ENCODE measurements at places on chromosomes 13 and 19.

GRCh38 chr13:36454121-36454520 lies 21.8 kb downstream of the CCNA1 start:
- no peak overlapping the region for H3K27ac ChIP-seq
- H3K27me3 ChIP-seq: no peaks in the 10 kb centered on the region
- no peak overlapping the region for H3K4me3 ChIP-seq
- DNase-seq: no peak
- H3K36me3 ChIP-seq: no peaks in the 10 kb centered on the region

- H3K27ac ChIP-seq: no peak overlapping the region
- no peaks in the 10 kb centered on the region for H3K36me3 ChIP-seq
- no peak overlapping the region for H3K4me3 ChIP-seq
These were observed 36.9 kb downstream of the GADD45B start for GRCh38 chr19:2512523-2513431.

DNA sequence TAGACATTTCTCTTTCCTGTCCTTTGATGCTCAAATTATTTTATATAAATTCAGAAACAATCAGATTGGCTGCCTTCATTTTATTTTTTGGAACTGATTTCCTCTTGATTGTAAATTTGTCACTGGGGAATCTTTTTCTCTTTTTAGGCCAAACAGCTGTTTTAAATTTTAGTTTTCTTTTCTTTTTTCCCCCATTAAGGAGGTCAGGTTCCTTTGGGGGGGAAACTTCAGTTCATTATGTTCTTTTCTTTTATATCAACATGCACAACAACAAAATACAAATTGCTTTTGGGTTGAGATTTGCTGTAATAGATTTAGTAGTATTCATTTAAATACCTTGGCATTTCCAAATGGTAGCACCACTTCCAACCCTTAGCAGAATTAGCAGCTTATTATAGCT lies 264.8 kb upstream of the SPRY2 start:
- no peaks in the 10 kb centered on the region for H3K27me3 ChIP-seq
- no peaks in the 10 kb centered on the region for H3K4me1 ChIP-seq
- H3K27ac ChIP-seq: no peak overlapping the region
- DNase-seq: no peak
- no peak overlapping the region for H3K4me3 ChIP-seq

DNA sequence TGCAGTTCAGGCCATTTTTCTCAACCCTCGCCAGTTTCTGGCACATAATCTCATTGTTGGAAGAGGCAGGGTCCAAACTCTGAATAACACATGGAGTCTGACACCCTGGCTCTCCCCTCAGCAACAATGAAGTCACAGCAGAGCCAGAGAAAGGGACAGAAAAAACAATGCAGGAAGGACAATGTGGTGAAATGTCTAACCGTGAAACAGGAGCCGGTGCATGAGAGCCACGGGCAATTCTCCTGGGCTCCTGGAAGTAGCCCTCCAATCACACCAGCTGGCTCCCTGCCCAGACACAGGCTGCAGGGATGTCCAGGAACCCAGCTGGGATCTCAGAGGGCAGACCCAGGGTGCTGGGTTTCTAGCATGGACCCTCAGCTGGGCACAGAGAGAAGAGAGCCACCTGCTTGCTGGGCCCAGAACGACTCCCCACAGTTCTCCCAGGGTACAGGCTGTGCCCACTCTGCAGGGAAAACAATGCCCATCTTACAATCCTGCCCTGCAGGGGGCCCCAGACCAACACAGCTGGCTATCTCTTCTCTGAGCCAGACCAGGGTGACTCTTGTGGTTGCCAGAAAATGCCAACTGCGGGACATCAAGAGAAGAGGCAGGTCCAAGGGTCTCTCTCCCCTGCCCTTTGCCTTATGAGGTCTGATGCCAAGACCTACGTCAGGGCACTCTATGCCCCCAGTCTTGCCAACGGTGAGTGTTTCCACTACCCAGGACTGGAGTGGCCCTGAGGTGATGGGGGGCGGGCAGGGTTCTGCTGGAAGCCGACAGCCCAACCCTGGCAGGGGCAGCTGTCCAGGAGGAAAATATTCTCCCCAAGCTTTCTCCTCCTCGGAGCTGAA lies 64.5 kb downstream of the CEBPG start:
- no peaks in the 10 kb centered on the region for H3K27me3 ChIP-seq
- no peak for DNase-seq
- no peak overlapping the region for H3K4me3 ChIP-seq
- H3K4me1 ChIP-seq: peaks cover 1% of the 10 kb centered on the region

DNA sequence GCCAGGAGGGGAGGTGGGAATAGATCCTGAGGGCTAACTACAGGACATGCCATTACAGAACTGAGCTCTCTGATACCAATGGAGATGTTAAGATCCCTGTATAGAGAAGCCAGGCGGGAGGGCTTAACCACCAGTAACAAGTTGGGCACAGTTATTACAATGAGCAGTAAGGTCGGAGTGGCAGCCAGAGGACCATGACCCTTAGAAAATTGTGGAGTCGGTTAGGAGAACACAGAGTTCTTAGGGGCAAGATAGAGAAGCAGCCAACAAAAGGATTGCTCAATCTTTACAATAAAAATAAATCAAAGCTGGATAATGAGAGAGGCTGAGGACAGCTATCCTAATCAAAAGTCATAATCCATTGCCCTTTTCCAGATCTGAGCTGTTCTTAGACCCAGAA lies 10.4 kb downstream of the CPB2 start:
- no peak overlapping the region for H3K4me3 ChIP-seq
- DNase-seq: no peak
- H3K27ac ChIP-seq: no peak overlapping the region
- H3K27me3 ChIP-seq: no peaks in the 10 kb centered on the region
- H3K36me3 ChIP-seq: no peaks in the 10 kb centered on the region
- H3K4me1 ChIP-seq: no peaks in the 10 kb centered on the region

GRCh38 chr13:99296398-99296797 lies 10.8 kb downstream of the GPR183 start:
- H3K4me1 ChIP-seq: no peaks in the 10 kb centered on the region
- DNase-seq: no peak
- H3K27me3 ChIP-seq: no peaks in the 10 kb centered on the region
- no peaks in the 10 kb centered on the region for H3K36me3 ChIP-seq
- no peak overlapping the region for H3K27ac ChIP-seq

DNA sequence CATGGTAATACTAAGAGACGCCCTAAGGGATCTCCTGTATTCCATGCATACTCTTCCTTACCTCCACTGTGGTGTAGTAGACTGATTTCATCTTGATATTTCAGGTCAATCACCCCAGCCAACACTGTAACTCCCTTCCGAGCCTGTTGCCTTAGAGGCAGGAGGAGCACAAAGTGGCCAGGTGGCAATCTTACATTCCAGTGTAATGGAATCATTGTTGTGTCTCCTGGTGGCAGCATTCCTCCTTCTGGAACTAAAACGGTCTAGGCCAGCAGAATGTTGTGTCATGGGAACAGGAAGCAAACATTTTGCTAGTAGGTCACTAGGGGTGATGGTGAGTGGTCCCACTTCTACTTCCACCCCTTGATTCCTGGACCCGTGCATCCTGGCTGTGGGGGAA lies 405.7 kb upstream of the SLC10A2 start:
- H3K36me3 ChIP-seq: no peaks in the 10 kb centered on the region
- H3K27me3 ChIP-seq: no peaks in the 10 kb centered on the region
- H3K4me1 ChIP-seq: no peaks in the 10 kb centered on the region
- no peak for DNase-seq

DNA sequence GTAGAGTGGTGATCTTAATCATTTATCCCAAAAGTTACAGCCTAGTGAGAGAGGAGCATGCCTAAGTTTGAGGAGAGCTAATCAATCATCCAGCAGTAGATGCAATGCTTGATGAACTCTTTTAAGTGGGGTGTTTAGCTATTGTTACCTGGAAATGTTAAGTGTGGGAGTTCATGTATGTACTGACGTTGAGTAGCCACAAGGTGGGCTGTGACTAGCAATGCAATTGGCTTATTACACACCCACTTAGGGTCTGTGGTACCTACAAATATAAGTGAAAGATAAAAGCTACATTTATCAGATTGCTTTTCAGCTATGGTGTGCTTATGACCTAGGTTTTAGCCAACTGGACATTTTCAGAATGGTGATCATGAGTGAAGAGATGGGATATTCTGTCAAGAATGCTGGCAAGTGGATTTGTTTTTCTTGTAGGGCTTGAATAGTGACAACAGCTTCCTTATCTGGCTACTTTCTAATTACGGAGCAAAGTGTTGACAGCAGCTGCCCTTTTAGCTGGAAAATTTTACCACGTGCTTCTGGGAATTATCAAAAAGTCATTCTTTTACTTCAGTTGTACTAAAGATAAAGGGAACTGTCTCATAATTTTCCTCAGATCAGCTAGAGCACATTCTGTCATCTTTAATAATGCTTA lies 170.6 kb downstream of the POSTN start:
- H3K27ac ChIP-seq: no peak overlapping the region
- no peaks in the 10 kb centered on the region for H3K4me1 ChIP-seq
- DNase-seq: no peak

DNA sequence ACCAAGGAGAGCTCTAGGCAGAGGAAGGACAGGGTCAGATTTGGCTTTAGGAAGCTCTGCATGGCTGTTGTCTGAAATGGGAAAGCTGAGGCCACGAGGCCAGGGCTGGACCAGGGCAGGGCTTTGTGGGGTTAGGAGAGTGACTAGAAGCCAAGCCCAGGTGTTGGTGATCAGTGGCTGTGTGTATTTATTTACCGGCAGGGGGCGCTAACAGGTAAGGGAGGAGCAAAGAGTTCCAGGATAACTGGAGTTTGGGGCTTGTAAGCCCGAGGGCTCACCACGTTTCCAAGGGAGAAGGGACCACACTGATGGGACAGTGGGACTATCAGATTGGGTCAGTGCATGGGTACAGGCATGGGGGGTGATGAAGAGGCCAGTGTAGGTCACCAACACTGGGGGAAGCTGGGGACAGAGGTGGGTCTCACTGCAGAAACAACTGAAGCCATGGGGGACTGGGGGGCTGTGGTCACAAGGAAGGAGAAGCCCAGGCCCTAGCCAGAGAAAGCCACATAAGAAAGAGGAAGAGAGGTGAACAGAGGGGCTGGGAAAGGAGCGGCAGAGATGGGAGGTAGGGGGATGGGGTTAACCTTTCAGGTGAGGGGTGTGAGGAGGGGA lies 3.9 kb downstream of the TMEM147 start:
- no peak overlapping the region for H3K27ac ChIP-seq
- no peak for DNase-seq
- no peaks in the 10 kb centered on the region for H3K36me3 ChIP-seq

DNA sequence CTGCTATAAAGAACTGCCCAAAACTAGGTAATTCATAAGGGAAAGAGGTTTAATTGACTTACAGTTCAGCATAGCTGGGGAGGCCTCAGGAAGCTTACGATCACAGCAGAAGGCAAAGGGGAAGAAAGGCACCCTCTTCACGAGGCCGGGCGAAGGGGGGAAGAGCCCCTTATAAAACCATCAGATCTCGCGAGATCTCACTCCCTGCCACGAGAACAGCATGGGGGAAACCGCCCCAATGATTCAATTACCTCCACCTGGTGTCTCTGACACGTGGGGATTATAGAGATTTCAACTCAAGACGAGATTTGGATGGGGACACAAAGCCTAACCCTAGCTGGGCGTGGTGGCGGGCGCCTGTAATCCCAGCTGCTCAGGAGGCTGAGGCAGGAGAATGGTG lies 42.8 kb downstream of the SLC6A16 start:
- H3K27ac ChIP-seq: no peak overlapping the region
- H3K4me1 ChIP-seq: no peaks in the 10 kb centered on the region
- no peaks in the 10 kb centered on the region for H3K27me3 ChIP-seq

- DNase-seq: no peak
- peaks cover 15% of the 10 kb centered on the region for H3K27me3 ChIP-seq
- no peaks in the 10 kb centered on the region for H3K4me1 ChIP-seq
- no peak overlapping the region for H3K27ac ChIP-seq
These were observed 3.2 kb downstream of the RASL11A start for GRCh38 chr13:27273658-27274425.
